ENCODE measurements at places on chromosomes 3 and 15. TPM values are rescaled to one million over a fixed set of nuclear protein-coding genes. Genes with fewer than 3 reads are reported as not detected.

Gene RBP2
- total RNA-seq, result not detected

Gene CPN2
- 1.1 TPM for total RNA-seq

Gene RARB
- 0.63 TPM for total RNA-seq

Gene PDIA5
- total RNA-seq, result 76.8 TPM

Gene BCL6
- 74.0 TPM for total RNA-seq

Gene BUB1B
- 38.6 TPM for total RNA-seq

Gene IQCF5
- total RNA-seq, result 114 TPM

Gene TNFSF10
- total RNA-seq, result 8.1 TPM

Gene TNK2
- 71.6 TPM for total RNA-seq

Gene SUCNR1
- 0.06 TPM for total RNA-seq

Gene CAND2
- total RNA-seq, result 118 TPM

Gene GRK7
- not detected for total RNA-seq

Gene EOGT
- 15.0 TPM for total RNA-seq

Gene GPR171
- 0.62 TPM for total RNA-seq

Gene MUC4
- 4.7 TPM for total RNA-seq

Gene MUSTN1
- total RNA-seq, result 3.5 TPM

Gene WDR93
- 8.1 TPM for total RNA-seq

Gene CACNA2D3
- 16.5 TPM for total RNA-seq

Gene TGM4
- 1.4 TPM for total RNA-seq

Gene TM4SF18
- total RNA-seq, result 4.2 TPM

Gene CFAP92
- 16.0 TPM for total RNA-seq

Gene NME9
- total RNA-seq, result 8.0 TPM

Gene UROC1
- 1.0 TPM for total RNA-seq

Gene IL5RA
- total RNA-seq, result 0.43 TPM

Gene IQCH
- total RNA-seq, result 42.2 TPM

Gene VWA5B2
- 13.8 TPM for total RNA-seq

Gene MAPKBP1
- 159 TPM for total RNA-seq

Gene AP3S2
- 45.8 TPM for total RNA-seq

Gene AKAP13
- 207 TPM for total RNA-seq

Gene SLC28A2
- not detected for total RNA-seq

Gene CD80
- total RNA-seq, result 0.74 TPM

Gene PSMD2
- 339 TPM for total RNA-seq

Gene ADGRG7
- 0.16 TPM for total RNA-seq

Gene CELF6
- total RNA-seq, result 19.2 TPM

Gene RBM6
- 212 TPM for total RNA-seq

Gene TNIK
- total RNA-seq, result 83.5 TPM

Gene ARGFX
- total RNA-seq, result 0.31 TPM

Gene ROBO1
- total RNA-seq, result 45.1 TPM

Gene CLRN1
- total RNA-seq, result 0.79 TPM

Gene FXR1
- 183 TPM for total RNA-seq

Gene SEMA3G
- 2.1 TPM for total RNA-seq

Gene ZFYVE19
- total RNA-seq, result 22.4 TPM

Gene CADM2
- 4.0 TPM for total RNA-seq

Gene TGM5
- 2.1 TPM for total RNA-seq

Gene OTOL1
- not detected for total RNA-seq

Gene ATP10A
- total RNA-seq, result 22.8 TPM

Gene CNTN6
- total RNA-seq, result 0.74 TPM

Gene SOX14
- total RNA-seq, result not detected

Gene CAMK1
- total RNA-seq, result 127 TPM

Gene FILIP1L
- 20.1 TPM for total RNA-seq

Gene PPM1L
- total RNA-seq, result 19.6 TPM

Gene FAM107A
- total RNA-seq, result 17.8 TPM

Gene SLC15A2
- total RNA-seq, result 13.8 TPM

Gene LDHAL6B
- total RNA-seq, result 18.6 TPM

Gene STXBP5L
- 10.0 TPM for total RNA-seq

Gene PLA1A
- total RNA-seq, result 0.87 TPM

Gene ATP13A5
- 0.16 TPM for total RNA-seq
